ENCODE measurements at places on chromosomes 7 and 10.

- no peak for DNase-seq
Measured at GRCh38 chr7:121871188-121871587, 1.8 kb upstream of the PTPRZ1 start.

- DNase-seq = peak; percentile 29
Measured at GRCh38 chr10:15879663-15880062, 19.4 kb upstream of the MINDY3 start.

GRCh38 chr10:72329290-72330068 is 25.2 kb downstream of the DNAJB12 start:
- peak; percentile 82 for DNase-seq

DNA sequence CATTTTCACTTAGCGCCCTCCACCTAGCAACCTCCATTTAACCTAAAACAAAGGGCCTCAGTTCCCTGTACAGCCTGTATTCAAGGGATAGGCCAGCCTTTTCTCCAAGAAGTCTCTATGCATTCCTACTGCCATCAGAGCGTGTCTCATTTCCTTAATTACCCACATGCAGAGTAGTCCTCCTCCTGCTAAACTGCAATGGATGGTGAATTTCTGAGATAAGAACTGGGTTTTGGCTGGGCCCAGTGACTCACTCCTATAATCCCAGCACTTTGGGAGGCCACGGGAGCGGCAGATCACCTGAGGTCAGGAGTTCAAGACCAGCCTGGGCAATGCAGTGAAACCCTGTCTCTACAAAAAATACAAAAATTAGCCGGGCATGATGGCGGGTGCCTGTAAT is 71.1 kb upstream of the GPR158 start:
- no peak for DNase-seq

- no peak for DNase-seq
Measured at GRCh38 chr10:126166797-126167196, 221.5 kb downstream of the ADAM12 start.

DNA sequence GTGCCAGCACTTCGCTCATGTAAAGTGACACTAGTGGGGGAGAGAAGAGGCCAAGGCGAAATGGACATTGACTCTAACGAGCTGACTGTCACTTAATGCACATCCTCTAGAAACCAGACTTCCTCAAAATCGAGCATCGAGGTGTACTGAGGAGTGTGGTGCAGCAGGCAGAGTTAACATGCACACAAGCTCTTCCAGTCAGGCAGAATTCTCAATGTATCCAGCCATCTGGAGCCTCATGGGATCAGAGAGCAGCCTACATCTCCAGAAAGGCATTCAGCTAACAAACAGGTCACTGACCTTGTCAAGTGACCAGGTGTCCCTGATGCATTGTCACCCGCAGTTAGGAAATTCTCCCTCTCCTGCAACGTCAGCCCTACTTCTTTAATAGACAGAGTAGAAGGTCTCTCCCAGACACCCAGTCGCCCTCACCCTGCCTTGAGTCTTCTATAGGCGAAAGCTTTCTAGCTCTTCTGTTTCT is 259.8 kb upstream of the AOAH start:
- DNase-seq = no peak

DNA sequence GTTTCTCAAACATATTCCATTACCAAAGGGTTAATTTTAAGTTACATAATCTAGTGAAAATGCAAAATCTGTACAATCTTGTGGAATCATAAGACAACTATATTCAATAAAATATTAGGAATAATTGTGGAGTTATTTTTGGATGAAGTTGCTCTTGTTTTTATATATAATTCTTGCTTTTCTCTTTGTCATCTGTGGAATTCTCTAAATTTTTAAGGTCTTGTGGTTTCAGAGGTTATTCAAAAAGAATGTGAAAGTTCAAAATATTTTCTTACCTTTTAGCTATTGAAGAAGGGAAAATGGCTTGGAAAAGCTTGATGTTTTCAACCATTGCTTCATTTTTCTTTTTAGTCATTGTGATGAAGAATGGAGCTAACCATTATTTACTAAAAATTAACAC is 552.1 kb downstream of the TFEC start:
- DNase-seq = no peak

GRCh38 chr7:69817121-69817520 is 218.8 kb downstream of the AUTS2 start:
- no peak for DNase-seq

GRCh38 chr7:67463316-67463715 is 466.7 kb downstream of the TYW1 start:
- no peak for DNase-seq

DNA sequence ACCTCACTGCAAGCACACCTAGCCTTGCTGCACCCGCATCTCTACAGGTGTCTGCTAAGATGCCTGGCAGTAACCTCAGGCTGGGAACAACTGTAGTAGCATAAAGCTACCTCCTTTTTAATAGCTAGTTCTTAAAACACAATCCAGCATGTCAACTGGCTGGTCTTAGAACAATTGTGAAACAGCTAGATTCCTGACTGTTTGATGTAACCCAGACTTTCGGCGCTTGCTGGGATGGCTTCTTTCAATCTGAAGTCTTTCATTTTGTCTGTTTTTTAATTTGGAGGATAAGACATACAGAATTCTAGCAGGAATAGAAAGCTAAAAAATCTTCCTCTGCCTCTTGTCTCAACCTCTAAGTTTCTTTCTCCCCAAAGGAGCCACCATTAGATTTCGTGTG is 59.8 kb downstream of the GSDME start:
- DNase-seq = no peak

DNA sequence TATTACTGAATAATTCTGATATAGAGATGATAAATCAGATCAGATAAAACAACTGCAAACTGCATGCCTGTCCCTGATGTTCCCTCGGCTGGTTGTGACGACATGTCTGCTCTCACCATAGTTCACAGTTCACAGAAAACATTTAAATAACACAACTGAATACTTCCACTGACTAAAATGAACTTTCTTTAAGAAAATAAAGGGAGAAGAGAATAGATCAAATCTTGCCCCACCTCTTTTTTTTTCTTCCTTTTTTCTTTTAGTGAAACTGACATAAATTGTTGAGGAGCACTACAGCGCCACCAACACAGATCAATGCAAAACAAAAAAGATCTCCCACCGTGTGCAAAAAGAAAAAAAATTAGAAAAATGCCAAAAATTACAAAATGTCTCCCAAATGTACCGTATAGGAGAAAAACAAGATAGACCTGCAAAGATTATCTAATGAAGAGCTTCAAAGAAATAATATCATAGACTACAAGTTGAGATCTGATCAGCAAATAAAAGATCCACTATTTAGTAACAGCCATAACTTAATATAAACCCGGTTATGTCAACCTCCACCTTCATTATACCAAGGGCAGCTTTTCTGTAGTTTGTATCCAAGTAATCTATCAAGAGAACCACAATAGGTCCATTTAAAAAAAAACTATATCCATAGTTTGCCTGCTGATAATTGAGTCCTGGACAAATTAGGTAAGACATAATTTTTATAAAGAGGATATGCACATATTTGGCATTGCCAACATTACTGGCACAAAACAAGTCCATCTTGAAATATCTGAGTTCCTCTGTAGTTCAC is 30.7 kb upstream of the EPC1 start:
- peak; percentile 82 for DNase-seq

DNA sequence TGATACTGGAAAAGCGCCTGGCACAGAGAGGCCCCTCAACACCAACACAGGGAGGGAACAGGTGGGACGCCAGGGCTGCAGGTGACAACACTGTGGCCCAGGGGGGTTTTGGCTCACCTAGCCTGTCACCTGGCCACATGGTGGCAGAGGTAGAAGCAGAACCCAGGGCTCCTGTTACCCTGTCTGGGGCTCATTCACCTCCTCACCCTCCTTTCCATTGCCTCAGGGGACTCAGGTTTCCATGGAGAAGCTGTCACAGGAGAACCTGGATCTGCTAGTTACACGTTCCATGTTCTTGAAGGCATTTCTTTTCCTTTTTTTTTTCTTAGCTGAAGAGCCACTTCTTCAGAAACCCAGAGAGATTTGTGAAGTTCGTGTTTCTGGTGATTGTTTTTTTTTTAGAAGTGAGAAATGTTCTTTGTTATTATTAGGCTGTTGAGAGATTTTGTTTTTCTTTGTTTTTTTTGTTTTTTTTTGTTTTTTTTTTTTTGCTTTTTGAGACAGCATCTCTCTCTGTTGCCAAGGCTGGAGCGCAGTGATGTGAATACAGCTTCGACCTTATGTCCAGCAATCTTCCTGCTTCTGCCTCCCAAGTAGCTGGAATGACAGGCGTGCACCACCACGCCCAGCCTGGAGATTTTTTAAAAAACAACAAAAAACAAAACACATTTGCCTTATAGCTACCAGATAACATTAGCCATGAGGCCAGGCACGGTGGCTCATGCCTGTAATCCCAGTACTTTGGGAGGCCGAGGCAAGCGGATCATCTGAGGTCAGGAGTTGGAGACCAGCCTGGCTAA is 16.0 kb downstream of the DENND2A start:
- no peak for DNase-seq

GRCh38 chr7:142414135-142414534 is 156.3 kb upstream of the PRSS58 start:
- peak; percentile 4 for DNase-seq

Data from inflammatory macrophage (primary cell).